Lung microvascular endothelial cell (primary cell): ENCODE measurements at places on chromosomes 1 and 21.
A peak's percentile ranks its signal among the peaks of the same experiment; 100 is the strongest.

DNA sequence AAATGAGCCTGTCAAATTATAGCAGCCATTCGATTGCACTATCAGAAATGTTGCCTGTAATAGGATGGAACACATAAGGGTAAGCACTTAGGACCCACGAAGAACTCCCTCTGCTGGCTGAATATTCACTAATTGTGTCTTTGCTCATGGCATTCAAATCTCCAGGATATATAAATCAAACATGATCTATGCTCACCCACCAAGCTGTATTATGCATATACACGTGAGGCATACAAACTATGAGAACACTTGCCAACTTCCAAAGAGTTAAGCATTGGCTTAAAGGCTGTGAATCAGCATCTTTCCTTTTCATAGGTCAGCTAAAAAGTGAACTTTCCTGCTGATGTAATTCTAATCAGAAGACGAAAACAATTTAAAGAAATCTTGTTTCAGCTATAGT, 34.5 kb downstream of the TMPRSS15 start:
- peak; percentile 4 for DNase-seq

DNA sequence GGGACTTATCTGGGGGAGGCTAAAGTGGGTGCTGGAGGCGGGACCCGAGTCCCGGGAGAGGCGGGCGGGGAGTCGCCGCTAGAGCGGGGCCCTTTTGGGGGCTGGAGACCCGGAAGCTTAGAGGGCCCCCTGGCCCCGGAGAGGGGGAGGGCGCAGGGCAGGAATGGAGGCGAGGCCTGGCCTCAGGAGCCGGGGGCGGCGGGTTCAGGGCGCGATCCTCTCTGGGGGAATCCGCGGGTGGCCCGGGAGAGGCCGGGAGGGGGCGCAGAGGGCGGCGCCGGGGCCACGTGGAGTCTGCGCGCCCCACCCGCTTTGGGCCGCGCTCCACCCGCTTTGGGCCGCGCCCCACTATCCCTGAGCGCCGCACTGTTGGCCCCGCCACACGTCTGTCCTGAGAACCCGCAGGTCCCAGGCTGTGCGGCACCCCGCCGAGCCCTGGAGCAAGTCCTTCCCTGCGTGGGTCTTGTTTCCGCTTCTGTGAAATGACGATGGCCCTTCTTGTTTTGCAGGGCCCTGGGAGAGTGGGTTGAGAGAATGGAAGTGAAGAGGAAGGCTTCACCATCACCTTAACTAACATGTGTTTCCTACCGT, 84.4 kb downstream of the NKAIN1 start:
- DNase-seq = peak; percentile 36

DNA sequence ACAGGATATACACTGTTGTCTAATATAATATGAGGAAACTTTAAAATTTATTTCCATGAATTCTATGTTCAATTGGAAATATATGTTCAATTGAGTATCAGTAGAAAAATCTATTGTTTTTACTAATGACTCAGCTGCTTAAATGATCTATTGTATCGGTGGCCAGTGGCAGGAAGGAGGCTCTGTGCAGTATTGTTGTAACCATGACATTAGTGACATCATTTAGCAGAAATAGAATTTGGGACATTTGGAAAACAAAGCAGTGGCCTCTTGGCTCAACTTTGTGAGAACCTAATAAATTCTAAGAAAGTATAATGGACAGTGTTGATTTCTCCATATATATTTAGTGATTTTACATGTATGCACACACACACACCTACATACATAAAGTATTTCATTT, 257.4 kb downstream of the PDE4B start:
- peak; percentile 2 for DNase-seq

- DNase-seq = peak; percentile 67
Observed at GRCh38 chr1:231814021-231814420, 187.4 kb downstream of the DISC1 start.

DNA sequence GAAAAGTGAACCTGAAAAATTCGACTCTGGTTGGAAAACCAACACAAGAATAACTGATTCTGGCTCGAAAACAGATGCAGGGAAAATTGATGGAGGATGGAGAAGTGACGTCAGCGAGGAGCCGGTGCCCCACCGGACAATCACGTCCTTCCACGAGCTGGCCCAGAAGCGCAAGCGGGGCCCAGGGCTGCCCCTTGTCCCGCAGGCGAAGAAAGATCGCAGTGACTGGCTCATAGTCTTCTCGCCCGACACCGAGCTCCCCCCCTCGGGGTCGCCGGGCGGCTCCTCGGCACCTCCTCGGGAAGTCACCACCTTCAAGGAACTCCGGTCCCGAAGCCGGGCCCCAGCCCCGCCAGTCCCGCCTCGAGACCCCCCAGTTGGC, 1.9 kb downstream of the RUSC1 start:
- peak; percentile 53 for DNase-seq

- DNase-seq = no peak
Observed at GRCh38 chr1:6811583-6811982, 26.3 kb downstream of the CAMTA1 start.

GRCh38 chr1:94922761-94923331, 4.1 kb downstream of the CNN3 start:
- DNase-seq = peak; percentile 21

DNA sequence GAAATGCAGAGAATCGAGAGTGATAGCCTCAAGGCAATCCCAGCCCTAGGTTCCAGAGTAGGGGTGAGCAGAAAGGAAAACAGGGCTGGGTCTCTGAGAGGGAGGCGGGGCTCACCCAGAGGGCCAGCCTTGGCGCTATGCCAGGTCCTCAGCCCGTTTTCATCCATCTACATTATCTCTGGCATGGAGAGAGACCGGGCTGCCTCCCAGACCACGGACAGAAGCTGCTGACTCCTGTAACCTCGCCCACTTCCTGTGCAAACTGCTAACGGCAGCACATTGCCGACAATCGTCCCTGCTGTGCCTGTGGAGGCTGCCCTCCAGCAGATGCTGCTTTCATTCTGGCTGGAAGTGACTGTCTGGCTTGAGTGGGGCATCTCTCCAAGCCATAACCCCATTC, 569.1 kb downstream of the NPHP4 start:
- no peak for DNase-seq

- DNase-seq = no peak
Observed at GRCh38 chr1:22053861-22054770, 1.6 kb downstream of the CDC42 start.

- DNase-seq = no peak
Observed at GRCh38 chr1:219439376-219439775, 173.5 kb downstream of the ZC3H11B start.
